ENCODE measurements at places on chromosomes 5 and 9. TPM values are rescaled to one million over a fixed set of nuclear protein-coding genes. Genes with fewer than 3 reads are reported as not detected.

The GPX8 gene
- not detected for total RNA-seq

The PCDHGA1 gene
- total RNA-seq, result 0.17 TPM

The NDUFAF2 gene
- 19.4 TPM for total RNA-seq

DNA sequence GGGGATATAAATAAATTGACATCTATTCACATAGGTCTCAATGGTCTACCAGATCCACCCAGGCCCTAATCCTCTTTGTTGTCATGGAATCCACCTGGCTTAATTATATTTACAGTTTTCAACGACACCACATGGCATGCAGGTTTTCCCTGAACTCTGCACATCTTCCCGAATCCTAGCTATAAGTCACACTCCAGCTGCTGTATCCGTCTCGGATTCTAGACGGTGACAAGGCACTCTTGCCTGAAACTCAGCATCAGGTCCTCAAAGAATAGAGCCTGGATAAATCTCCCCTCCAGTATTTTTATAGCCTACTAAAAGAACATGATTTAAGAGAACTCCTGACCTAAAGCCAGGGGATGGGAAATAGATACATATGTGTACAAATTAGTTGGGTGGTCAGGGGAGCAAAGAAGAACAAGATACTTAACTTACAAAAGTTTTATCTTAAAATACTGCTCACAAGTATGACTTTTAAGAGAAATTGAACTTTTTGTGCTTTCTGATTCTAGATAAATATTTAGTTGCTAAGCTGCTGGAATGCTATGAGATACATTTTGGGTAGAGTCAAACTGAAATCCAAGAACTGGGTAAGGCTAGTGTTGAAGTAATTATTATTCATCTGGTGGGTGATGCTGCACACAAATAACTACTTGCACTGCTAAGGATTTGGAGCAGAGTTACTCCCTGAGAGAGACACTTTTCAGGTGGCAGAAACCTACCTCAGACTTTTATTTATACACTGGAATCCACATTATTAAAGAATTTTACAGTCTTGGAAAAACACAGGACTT, 187.3 kb downstream of the EFNA5 start:
- DNase-seq, result no peak
- no peak overlapping the region for H3K4me3 ChIP-seq
- no peaks in the 10 kb centered on the region for H3K36me3 ChIP-seq
- no peak overlapping the region for H3K27ac ChIP-seq
- H3K27me3 ChIP-seq, result no peaks in the 10 kb centered on the region

DNA sequence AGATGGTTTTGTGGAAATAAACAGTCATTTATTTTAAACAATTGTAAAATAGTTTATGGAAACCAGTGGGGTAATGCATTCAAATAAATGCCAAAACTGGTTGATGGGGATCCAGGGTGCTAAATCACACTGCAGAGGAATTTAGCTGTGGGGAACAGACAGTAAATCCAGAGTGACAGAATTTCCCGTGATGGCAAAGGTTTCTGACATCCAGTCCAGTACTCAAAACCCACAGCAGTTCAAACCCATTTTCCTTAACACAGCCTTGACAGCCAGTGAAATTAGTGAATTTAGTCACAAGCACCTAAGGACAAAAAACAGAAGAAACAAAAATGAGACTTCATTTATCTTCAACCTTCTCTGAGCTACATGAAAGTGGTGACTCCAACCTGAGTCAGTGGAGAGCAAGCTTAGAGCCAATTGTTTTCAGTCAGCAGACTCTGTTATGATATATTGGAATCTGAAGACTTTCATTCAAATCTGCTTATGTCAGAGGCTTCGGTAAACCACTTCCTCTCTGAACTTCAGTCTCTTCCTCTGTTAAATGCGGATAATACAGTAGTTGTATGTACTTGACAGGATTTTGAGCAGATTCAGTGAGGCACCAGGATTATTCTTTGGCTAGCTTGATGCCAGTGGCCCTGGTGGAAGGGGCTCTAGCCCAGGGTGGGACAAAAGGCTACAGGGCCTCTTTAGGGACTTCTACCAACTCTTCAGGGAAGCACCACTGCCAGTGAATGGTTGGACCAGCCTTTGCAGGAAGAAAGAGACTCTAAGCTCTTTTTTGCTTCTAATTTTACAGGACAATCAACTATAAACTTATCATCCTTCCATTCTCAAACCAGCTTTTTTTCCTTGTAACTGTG, 185.3 kb downstream of the MAPKAP1 start:
- no peak overlapping the region for H3K4me3 ChIP-seq
- DNase-seq, result peak; percentile 62
- no peaks in the 10 kb centered on the region for H3K27me3 ChIP-seq
- H3K27ac ChIP-seq, result peak overlapping the region; percentile 16
- peaks cover 8% of the 10 kb centered on the region for H3K4me1 ChIP-seq

DNA sequence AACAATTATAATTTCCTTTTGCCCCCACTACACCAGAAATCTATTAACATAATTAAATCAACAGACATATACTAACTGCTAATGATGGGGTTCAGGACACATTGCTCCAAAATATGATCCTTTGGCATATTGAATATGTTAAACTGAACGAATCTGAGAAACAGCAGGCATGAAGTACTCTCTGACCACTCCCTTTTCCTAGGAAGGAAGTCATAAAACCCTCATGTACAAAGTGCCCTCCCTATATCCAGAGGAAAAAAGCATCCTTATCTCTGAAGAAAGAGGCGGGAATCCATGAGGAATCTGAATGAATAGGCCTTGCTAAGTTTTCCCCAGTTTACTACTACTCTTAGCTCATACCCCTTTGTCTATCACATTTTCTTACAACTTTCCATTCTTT, 67.9 kb downstream of the ADAMTS6 start:
- H3K4me1 ChIP-seq, result no peaks in the 10 kb centered on the region
- DNase-seq, result no peak
- no peaks in the 10 kb centered on the region for H3K36me3 ChIP-seq
- no peaks in the 10 kb centered on the region for H3K27me3 ChIP-seq

DNA sequence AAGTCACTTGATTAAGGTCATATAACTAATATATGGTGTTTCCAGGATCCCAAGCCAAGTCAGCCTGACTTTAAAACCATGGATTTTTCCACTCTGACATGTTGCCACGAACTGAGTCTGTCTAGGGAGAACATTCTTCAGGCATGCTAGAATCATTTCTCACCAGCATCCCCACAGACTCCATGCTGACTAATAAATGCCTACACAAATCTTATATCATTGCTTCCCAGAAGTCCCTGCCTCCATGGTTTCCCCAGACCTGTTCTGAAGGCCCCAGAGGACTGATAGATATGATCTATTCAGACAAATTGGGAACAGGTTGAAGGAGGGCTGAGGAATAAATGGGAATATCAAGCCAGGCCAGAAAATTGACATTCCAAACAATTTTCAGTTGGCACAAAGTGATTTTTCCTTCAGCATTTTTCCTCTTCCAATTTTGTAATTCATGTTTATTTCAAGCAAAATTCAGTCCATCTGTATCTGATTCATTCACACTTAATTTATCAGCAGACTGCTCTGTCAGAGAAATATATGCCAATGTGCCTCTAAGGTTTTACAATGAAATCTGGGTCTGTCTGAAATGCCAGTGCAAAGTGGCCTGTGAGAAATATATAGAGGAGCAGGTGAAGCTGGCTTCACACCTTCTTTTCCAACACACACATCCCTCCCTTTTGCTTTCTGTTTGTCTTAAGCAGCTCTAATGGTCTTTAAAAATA, 413.6 kb upstream of the TNC start:
- no peak overlapping the region for H3K27ac ChIP-seq
- H3K36me3 ChIP-seq, result no peaks in the 10 kb centered on the region
- no peak overlapping the region for H3K4me3 ChIP-seq
- no peaks in the 10 kb centered on the region for H3K4me1 ChIP-seq
- DNase-seq, result no peak
- peaks cover 7% of the 10 kb centered on the region for H3K27me3 ChIP-seq

DNA sequence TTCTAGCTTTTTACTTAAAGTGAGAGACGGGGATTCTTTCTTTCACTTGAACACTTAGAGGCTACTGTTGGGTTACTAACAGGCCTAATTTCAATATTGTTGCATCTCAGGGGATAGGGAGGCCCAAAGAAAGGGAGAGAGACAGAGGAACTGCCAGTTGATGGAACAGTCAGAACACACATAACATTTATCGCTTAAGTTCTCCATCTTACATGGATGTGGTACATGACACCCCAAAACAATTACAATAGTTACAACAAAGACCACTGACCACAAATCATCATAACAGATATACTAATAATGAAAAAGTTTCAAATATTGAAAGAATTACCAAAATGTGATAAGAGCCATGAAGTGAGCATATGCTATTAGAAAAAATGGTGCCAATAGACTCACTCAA, 4.3 kb upstream of the RIC1 start:
- no peak overlapping the region for H3K4me3 ChIP-seq
- no peak for DNase-seq
- no peaks in the 10 kb centered on the region for H3K27me3 ChIP-seq
- H3K36me3 ChIP-seq, result no peaks in the 10 kb centered on the region
- H3K4me1 ChIP-seq, result peaks cover 47% of the 10 kb centered on the region

- H3K27me3 ChIP-seq, result no peaks in the 10 kb centered on the region
- H3K4me1 ChIP-seq, result no peaks in the 10 kb centered on the region
- no peak for DNase-seq
- no peak overlapping the region for H3K27ac ChIP-seq
- no peak overlapping the region for H3K4me3 ChIP-seq
Measured at GRCh38 chr9:130544364-130544763, 35.0 kb upstream of the FUBP3 start.

DNA sequence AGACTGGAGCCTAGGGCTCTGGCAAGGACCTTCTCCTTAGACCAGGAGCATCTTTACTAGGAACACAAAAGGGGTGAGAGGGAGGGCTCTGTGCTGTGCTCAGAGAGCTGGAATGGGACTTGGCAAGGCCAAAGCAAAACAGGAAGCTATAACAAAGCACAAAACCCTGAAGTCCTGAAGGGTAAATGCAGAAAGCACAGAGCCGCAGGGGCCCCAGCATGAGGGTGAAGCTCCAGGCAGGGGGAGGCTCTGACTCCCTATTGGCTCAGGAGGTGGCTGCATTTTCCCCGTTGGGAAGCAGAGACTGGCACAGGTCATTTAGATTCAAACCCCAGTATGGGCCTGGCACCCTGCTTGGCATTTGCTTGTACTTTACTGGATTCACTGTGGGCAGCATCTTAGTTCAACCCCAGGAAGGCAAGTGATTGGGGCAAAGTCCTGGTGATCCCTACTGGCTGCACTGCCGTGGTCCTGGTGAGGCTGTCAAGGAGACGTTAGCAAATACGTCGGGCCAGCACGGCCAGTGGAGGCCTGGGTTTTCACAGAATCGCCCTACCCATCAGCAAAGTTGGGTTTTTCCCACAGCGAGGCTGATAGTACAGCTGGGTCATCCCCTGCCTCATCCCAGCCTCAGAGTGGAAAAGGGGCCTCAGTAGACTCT, 46.3 kb downstream of the GGTA1 start:
- no peak overlapping the region for H3K27ac ChIP-seq
- H3K36me3 ChIP-seq, result no peaks in the 10 kb centered on the region
- no peaks in the 10 kb centered on the region for H3K27me3 ChIP-seq
- no peaks in the 10 kb centered on the region for H3K4me1 ChIP-seq
- H3K4me3 ChIP-seq, result no peak overlapping the region

- no peaks in the 10 kb centered on the region for H3K27me3 ChIP-seq
- H3K4me3 ChIP-seq, result no peak overlapping the region
- no peak for DNase-seq
- no peaks in the 10 kb centered on the region for H3K4me1 ChIP-seq
Measured at GRCh38 chr9:109806506-109807115, 26.6 kb downstream of the PALM2AKAP2 start.

GRCh38 chr9:107090218-107090617, 192.9 kb upstream of the RAD23B start:
- no peaks in the 10 kb centered on the region for H3K36me3 ChIP-seq
- H3K27ac ChIP-seq, result no peak overlapping the region
- no peaks in the 10 kb centered on the region for H3K27me3 ChIP-seq
- H3K4me3 ChIP-seq, result no peak overlapping the region
- no peak for DNase-seq

DNA sequence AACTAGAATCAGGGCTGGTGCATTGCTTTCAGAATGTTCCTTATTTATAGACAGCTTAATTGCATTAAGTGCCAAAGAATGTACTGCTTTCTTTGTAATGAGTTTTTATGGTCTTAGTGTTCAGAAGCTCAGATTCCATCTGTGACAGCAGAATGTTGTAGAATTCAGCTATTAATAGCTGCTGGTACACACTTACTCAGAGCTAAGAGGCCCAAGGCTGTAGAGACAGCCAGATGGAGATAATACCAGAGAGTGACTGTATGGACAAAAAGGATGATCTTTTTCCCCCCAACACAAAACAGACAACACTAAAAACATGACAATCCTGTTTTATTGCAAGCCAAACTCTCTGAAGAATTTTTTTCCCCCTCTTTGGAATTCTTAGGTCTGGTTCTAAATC, 50.2 kb downstream of the PPP2R2B start:
- no peak for DNase-seq
- H3K4me1 ChIP-seq, result no peaks in the 10 kb centered on the region
- no peak overlapping the region for H3K27ac ChIP-seq
- H3K4me3 ChIP-seq, result no peak overlapping the region
- no peaks in the 10 kb centered on the region for H3K36me3 ChIP-seq

GRCh38 chr9:89495824-89496560, 1.9 kb downstream of the SEMA4D start:
- peak overlapping the region; percentile 69 for H3K27ac ChIP-seq
- peaks cover 71% of the 10 kb centered on the region for H3K4me1 ChIP-seq
- H3K36me3 ChIP-seq, result no peaks in the 10 kb centered on the region
- no peak for DNase-seq
- H3K4me3 ChIP-seq, result peak overlapping the region; percentile 67

Data from naive thymus-derived CD4-positive, alpha-beta T cell (primary cell).